ENCODE measurements at places on chromosomes 7 and 10.

- DNase-seq, result no peak
Observed at GRCh38 chr10:533186-533585, 156.3 kb downstream of the DIP2C start.

DNA sequence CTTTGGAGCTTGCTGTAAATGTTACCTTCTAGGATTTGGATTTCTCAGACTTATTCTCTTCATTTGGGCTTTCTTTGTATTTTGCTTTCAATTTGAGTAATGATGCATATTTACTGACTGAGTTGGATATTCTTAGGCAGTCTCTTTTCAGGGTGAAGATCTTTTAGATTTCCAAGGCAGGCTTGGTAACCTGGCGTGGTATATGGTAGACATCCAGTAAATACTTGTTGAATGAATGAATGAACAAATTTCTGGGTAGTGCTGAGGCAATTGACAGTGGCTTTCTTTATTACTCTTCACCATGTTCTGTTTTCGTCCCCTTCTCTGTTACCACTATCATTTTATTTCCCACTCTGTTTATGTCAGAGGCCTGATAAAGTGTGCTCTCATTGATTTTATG, 27.1 kb downstream of the BBS9 start:
- no peak for DNase-seq

GRCh38 chr10:26211781-26212444, 4.7 kb upstream of the GAD2 start:
- DNase-seq, result peak; percentile 72

DNA sequence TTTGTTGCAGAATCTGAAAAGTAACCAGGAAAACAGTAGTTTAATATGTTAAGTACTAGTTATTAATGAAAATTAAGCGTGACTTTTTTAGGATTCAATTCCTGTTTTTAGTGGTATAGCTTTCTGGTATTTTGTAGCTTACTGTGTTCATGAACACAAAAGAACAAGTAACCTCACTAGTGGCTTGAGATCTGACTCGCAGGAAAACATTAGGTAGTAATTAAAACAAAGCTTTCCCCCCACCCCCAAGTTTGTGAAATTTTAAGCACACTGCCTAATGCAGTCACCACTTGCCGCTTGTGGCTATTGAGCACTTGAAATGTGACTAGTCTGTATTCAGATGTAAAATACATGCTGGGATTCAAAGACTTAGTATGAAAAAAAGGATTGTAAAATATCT, 102.5 kb upstream of the RPA3 start:
- peak; percentile 49 for DNase-seq

DNA sequence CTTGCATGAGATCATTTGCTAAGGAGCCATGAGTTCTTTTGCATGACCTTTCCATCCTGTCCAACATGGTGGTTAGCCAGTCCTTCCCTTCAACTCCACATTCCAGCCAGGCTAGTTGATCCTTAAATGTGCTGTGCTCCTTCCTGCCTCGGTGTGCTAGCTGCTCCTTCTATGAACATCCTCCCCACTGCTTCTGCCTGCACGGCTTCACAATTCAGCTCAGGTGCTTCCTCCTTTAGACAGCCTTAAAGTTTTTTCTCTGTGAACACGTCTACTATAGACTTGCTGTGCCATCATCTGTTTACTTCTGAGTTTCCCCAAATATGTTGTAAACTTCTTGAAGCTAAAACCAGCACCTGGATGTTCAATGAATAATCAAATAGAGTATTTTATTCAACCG, 95.5 kb downstream of the OTUD1 start:
- DNase-seq, result no peak

DNA sequence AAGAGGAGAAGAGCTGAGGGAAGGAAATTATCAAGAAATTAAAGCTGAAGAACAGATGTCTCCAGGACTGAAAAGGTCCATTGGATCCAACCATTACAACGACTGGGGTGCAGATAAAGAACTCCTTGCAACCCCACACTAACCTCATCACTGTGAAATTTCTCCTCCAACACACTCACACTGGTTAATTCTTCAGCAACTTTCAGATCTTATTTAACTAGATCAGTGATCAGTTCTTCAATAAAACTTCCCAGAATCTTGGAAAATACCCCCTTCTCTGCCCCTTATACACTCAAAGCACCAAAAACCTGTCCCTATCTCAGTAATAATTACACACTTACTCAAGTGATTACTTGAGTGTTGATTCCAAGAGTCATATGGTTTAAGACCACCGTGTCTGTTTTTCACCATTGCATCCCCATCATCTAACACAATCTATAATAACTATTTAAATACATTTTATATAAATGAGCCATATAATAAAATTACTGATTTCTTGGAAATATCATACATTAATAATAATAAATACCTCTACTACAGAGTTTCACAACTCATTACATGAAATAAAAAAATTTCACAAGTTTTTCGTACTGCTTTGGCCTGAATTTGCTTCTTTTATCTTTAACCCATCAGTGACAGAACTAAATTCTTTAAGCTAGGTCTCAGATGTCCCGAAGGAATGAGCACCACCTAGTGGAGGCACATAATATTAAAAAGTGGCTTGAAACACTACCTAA, 123.7 kb downstream of the MPP7 start:
- peak; percentile 80 for DNase-seq

DNA sequence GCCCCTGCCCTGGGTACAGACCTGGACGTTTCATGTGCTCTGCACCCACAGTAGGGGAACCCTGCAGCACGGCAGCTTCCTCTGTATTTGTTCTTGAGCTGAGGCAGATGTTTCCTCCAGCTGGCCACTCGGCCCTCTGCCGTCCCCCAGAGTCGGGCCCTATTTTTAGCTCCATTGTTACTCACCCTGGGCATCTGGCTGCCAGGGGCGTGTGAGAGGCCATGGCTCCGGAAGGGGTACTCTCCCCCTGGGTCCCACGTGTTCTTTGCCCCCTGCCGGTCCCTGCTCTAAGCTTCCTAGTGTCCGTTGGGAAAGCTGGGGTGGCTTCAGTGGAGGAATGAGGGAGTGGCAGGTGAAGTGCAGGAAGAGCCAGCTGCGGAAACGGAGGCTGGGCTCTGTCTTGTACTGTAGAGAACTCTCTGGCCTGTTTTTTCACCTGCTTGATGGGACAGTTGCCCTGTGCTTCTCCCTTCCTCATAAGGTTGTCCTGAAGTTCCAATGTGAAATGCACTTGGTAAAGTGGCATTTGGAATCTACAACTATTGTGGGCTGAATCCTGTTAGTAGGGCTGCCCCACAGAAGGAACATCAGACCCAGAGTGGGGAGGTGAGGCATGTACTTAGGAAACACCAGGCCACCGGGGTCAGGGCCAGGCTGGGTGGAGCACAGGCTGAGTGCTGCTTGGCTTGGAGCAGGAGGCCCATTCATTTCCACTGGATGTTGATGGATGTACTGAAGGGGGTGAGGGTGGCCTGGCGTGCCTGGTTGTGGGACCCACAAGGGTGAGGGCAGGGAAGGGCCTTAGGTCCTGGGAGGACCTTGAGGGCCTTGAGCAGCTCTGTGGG, 30.6 kb downstream of the PALD1 start:
- DNase-seq, result peak; percentile 36

GRCh38 chr10:36578306-36578705, 547.1 kb upstream of the ANKRD30A start:
- no peak for DNase-seq

- no peak for DNase-seq
Observed at GRCh38 chr10:12255048-12255447, 59.1 kb downstream of the CDC123 start.

GRCh38 chr7:105887569-105888189, 11.3 kb upstream of the ATXN7L1 start:
- no peak for DNase-seq

DNA sequence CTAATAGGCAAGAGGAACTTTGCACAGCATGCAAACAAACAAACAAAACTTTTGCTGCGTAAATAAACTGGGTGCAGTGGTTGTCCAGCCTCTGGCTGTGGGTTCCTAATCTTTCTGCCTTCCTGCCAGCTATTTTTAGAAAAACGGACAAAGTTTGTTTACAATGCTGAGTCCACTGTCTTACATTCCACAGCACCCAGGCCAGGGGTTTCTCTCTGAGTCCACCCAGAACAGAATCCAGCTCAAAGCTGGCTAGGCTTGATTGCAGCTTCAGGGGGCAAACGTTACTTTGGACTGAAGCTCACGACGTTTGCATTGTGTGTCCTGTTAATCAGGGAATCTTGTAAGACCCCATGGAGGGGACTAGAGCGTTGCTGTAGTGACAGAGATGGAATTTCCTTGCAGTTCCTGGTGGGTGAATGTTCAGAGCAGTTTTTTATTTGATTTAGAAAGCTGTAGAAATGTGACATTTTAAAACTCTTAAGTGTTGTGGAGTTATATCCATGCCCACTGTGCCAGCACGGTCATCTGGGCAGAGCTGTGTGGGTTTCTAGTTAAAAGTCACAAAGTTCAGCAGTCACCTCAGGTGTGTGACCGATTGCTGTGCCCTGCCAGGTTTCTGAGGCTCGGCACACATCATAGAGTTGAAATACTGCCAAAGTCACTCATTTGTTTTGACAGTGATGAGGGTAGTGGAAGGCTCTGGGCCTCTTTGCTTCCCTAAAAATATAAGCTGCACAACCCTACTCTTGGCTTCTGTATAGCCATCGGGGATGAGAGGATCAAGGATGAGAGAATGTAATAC, 247.0 kb downstream of the STK31 start:
- DNase-seq, result no peak

DNA sequence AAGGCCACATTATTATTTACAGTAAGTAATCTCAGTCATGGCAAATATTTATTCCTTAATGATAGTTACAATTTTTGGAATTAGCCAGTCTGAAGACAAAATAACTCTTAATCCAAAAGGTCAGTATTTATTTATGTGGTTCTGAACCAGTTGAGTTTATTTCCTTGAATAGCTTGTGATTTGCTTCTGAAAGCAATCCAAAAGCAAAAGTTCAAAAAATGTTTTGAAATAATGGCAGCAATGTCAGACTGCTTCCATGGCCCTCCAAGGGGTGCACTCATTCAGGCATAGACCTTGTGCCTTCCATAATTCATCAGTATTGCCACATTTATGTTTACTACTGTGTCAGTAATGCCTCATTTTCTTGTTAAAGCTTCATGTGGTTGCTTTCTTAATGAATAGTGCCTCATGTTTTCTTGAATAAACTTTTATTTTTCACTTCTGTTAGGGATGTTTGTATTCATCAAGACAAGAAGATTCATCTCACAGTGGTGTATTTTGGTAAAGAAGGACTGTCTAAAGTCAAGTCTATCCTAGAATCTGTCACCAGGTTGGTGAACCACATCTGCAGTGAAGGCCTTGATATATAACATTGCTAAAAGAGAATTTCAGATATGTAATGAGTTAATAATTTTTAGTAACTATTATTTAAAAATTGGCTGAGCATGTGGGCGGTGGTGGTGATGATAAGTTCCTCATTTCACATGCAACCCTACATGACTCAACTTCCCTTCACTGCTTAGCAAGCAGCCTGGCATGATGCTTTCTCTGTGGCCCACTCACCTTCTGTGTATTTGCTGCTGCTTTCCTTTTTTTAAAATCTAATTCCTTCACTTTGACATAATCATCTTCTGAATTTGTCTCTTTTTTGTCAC, 22.0 kb downstream of the CSGALNACT2 start:
- no peak for DNase-seq

- DNase-seq, result no peak
Observed at GRCh38 chr7:112162784-112163506, 43.3 kb downstream of the DOCK4 start.

DNA sequence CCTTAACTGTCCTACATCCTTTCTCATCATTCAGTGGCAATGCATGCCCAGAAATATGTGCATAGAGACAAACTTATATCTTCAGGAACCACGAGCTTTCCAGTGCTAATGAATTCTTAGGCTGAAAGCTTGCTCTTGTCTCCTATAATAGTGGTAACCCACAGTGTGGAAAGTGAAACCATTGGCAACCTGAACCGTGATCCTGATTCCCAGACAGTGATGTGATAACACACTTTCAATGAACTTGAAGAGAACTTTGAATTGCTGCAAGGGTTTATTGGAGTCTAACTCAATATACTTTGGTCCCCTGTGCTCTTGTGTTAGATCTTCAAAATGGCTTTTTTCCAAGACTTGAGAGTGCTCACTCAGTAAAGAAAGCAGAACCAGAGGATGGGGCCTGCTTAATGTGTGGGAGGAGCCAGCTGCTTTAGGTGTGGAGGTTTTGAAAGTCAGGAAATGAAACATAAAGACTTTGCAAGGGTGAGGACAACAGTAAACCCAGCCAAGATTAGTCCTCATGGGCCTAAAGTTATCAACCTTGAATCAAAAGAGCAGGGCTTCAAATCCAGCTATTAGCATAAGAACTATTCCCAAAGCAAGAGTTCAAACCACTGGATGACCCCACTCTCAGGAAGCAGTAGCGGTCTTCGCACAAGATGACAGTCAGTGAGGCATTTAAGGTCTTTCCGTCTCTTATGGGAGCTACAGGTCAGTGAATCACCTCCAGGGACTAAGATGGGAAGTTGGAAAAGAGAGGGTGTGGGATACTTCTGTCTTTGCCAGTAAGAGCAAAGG, 332.4 kb upstream of the NRP1 start:
- no peak for DNase-seq

DNA sequence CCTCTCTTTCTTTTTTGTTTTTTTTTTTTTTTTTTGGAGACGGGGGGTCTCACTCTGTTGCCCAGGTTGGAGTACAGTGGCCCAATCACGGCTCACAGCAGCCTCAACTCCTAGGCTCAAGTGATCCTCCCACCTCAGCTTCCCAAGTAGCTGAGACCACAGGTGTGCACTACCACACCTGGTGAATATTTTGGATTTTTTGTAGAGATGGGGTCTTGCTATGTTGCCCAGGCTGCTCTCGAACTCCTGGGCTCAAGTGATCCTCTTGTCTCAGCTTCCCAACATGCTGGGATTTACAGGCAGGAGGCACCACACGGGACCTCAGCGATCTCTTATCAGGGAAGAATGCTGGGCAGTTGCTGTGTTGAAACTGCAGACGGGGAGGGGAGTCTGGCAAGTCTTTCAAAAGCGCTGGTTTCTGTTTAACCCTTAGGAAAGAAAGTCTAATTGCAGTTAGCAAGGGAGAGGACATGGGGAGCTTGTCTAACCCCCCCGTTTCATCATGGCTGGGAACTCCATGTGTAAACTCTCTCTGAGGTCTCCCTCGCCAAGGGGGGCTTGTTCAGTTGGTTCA, 39.6 kb upstream of the LMTK2 start:
- no peak for DNase-seq

DNA sequence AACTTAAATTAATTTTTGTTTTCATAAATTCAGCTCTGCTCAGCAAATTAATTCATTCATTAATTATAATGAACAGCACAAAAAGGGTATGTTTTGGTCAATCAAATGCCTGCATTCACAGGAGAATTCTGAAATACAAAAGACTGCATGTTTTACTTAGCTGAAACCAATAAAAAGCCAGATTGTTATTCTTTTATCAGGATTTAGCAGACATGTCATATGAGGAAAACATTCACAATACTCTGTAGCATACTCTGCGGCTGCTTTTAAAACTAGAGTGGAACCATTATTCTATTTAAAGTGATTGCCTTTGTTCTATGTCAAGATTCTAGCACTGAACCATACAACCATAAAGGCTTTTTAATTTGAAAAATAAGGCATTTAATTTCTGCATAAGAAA, 19.1 kb downstream of the CTTNBP2 start:
- no peak for DNase-seq

GRCh38 chr7:30880941-30881340, 30.7 kb upstream of the AQP1 start:
- DNase-seq, result no peak

- DNase-seq, result no peak
Observed at GRCh38 chr10:76643511-76643911, 994.1 kb downstream of the KCNMA1 start.
